CD4-positive, alpha-beta memory T cell (primary cell): ENCODE measurements at places on chromosomes 11 and 22.

GRCh38 chr11:132430429-132431062 is 1060.1 kb downstream of the NTM start:
- no peak for DNase-seq

- no peak for DNase-seq
Observed at GRCh38 chr11:82988936-82989627, 82.6 kb downstream of the RAB30 start.

- DNase-seq, result no peak
Observed at GRCh38 chr11:59558270-59558643, 46.9 kb downstream of the OR4D9 start.

- no peak for DNase-seq
Observed at GRCh38 chr11:96136613-96137298, 206.2 kb downstream of the MAML2 start.

DNA sequence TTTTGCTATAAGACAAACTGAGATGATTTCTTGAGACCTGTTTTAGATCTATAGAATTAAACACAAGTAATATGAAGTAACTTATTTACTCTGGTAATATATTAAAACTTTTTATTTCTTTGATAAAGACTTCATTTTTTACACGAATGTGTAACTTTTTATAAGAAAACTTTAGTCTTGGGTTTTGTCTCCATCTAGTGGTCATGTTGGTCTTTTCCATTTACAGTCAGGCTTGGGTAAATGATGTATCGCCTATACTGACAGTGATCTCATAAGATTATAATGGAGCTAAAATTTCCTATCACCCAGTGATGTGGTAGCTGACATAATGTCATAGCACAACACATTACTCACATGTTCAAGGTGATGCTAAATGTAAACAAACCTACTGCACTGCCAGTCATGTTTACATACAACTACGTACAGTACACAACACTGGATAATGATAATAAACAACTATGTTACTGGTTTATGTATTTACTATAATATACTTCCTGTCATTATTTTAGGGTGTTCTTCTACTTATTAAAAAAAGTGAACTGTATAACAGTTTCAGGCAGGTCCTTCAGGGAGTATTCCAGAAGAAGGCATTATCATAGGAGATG is 7.5 kb upstream of the C11orf97 start:
- DNase-seq, result peak; percentile 45

DNA sequence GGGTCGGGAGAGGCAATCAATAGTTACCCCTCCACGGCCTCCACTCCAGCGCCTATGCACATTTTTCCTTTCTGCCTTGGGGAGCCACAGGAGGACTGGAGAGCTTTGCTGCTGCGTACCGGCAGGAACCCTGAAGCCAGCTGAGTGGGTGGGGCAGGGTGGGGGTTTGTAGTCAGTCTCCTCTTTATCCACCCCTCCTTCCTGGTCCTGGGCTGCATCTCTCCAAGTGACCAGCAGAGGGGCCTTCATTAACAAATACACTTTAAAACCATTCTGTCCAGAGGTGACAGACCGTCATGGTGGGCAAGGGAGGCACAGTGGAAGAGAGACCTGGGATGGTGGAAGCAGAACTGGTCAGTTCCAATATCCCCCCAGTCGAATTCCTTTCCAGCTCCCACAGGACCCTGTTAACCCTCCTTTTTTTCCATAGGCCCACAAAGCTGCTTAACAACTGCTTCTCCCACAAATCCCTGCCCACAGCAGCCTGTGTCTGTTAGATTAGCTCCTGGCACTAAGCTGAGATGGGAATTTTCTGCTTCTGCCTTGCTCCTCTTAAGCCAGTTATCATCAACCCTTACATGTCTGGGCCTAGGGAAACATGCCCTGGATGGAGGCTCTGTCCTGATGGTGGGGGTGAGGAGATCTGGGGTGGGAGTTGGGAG is 3.9 kb upstream of the ABCG4 start:
- no peak for DNase-seq
